T-helper 1 cell treated with Interleukin-12 subunit alpha and Interleukin-12 subunit beta and Interleukin-4 antibody, amounts not matched to agents 30 ng/mL and 1 ng/mL, for 36 hours (primary cell): ENCODE measurements at places on chromosomes 12 and 14. TPM values are rescaled to one million over a fixed set of nuclear protein-coding genes. Genes with fewer than 3 reads are reported as not detected.

LPAR5 gene
- total RNA-seq = 4.6 and 5.7 TPM in 2 replicates

MANSC1 gene
- 0.54 and 0.98 TPM in 2 replicates for total RNA-seq

MYF5 gene
- total RNA-seq = not detected in 2 replicates

TTC9 gene
- 12.5 and 13.0 TPM in 2 replicates for total RNA-seq

STRAP gene
- 88.4 and 90.8 TPM in 2 replicates for total RNA-seq

PYGL gene
- total RNA-seq = not detected in 2 replicates

FAM181A gene
- not detected in 2 replicates for total RNA-seq

KRT4 gene
- total RNA-seq = not detected in 2 replicates

KITLG gene
- total RNA-seq = not detected in 2 replicates

MDGA2 gene
- total RNA-seq = not detected in 2 replicates
